Fibroblast of lung (primary cell): ENCODE measurements at places on chromosomes 6 and 20.
A peak's percentile ranks its signal among the peaks of the same experiment; 100 is the strongest.

DNA sequence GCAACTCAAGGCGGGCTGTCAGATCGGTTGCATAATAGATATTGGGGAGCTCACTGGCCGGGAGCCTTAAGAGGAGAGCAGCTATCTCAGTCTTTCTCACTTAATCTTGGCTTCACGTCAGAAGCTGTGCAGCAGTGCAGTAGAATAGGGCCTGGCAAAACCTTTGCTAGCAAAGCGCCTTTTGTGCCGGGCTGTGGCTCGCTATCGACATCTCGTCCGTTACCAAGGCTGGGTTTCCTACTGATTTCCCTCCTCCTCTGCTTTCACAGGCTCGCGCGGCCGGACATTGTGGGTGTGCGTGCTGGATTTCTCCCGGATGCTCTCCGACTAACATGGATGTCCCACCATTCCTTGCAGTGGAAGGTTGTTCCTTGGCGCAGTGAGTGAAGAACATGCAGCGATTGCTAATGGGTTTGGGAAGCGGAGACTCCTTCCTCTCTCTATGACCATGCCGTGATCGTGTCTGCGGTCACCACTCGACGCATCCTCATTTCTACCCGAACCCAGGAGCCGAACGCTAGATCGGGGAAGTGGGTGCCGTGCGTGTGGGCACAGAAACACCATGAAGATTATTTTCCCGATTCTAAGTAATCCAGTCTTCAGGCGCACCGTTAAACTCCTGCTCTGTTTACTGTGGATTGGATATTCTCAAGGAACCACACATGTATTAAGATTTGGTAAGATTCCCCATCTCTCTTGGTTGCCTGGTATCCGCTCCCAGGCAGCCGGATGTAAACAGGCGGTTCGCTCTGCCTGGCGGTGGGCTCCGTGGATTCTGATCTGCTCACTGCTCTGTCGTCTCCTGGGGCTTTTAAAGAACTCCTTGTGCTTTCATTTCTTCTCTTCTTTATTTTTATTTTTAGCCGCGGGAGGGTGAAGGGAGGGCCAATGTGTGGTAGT lies 5.5 kb downstream of the GRIK2 start:
- DNase-seq: no peak

DNA sequence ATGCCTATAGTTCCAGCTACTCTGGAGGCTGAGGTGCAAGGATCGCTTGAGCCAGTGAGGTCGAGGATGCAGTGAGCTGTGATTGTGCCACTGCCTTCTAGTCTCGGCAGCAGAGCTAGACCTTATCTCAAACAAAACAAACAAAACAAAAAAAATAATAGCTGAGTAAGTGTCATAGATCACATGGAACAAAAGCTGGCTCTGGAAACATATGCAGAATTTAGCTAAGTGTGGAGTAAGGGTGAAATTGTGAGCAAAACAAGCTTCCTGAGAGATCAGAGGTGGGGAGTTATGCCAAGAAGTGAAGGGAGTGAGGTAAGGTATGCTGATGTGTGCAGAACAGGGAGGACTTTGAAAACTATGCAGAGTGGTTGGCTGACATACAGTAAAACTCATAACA lies 18.7 kb downstream of the SGK1 start:
- peak; percentile 84 for DNase-seq

- DNase-seq: peak; percentile 2
These were observed 13.1 kb upstream of the ZSCAN9 start for GRCh38 chr6:28211840-28212509.

GRCh38 chr6:46776070-46776712 lies 17.0 kb upstream of the MEP1A start:
- DNase-seq: no peak

GRCh38 chr20:3622406-3622805 lies 40.8 kb downstream of the GFRA4 start:
- DNase-seq: no peak

DNA sequence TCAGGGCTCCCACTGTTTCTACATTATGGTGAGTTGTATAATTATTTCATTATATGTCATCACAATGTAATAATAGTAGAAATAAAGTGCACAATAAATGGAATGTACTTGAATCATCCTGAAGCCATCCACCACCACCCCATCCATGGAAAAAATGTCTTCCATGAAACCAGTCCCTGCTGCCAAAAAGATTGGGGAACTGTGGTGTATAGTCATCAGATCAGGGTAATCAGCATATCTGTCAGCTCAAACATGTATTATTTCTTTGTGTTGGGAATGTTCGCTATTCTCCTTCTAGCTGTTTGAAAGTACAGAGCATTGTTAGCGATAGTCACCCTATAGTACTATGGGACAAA lies 33.8 kb upstream of the SLC22A23 start:
- DNase-seq: no peak

DNA sequence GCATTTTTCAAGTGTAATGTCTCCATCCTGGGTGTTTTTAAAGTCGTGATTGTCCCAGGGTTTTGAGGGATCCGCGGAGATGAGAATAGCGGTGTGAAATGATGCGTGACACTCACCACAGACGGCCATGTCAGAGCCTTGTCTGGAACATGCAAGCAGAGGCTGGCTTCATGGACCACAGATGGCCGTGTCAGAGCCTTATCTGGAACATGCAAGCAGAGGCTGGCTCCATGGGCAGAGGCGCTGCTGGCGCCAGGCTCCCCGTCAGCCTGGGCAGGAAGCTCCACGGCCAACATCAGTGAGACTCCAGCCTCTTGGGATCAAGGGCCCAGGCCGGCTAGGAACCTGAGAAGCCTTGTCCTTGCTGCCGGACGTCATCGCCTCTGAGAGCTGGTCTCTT lies 7.7 kb upstream of the MRGBP start:
- DNase-seq: no peak

- DNase-seq: peak; percentile 39
These were observed 192.0 kb downstream of the PREX1 start for GRCh38 chr20:48635791-48636267.

DNA sequence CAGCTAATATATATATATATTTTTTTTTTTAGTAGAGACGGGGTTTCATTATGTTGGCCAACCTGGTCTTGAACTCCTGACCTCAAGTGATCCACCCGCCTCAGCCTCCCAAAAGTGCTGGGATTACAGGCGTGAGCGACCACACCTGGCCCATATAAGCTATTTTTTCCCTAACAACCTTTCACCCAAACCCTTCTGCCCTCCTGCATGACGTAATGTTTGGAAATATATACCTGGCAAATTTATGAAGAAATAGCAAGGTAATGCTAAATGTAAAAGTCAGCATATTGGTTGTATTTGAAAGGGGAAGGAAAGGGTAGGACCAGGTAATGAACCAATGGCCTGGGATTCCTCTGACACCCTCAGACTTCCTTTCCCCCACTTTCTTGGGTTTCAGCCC lies 325.5 kb upstream of the ARID1B start:
- no peak for DNase-seq

DNA sequence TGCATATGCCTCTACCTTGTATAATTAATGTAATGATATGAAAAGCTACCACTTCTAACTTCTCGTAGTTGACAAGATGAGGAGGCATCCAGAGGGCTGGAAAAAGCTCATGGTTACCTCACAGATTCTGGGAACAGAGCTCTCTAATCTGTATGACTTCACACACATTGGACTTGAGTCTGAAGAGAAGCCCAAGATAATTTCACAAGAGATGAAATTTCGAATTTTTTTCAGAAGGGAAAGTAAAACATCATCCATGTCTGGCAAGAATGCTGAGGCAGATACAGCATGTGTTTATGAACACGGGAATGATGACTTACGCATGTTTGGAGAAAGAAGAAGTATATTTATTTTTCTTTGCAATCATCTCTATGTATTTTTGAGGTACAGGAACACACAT lies 141.8 kb upstream of the TENT5A start:
- peak; percentile 82 for DNase-seq

GRCh38 chr20:38199501-38200390 lies 34.7 kb upstream of the TGM2 start:
- DNase-seq: peak; percentile 84

- no peak for DNase-seq
These were observed 245.3 kb downstream of the QKI start for GRCh38 chr6:163659803-163660202.

GRCh38 chr6:112990971-112991370 lies 643.8 kb downstream of the RFPL4B start:
- peak; percentile 67 for DNase-seq

DNA sequence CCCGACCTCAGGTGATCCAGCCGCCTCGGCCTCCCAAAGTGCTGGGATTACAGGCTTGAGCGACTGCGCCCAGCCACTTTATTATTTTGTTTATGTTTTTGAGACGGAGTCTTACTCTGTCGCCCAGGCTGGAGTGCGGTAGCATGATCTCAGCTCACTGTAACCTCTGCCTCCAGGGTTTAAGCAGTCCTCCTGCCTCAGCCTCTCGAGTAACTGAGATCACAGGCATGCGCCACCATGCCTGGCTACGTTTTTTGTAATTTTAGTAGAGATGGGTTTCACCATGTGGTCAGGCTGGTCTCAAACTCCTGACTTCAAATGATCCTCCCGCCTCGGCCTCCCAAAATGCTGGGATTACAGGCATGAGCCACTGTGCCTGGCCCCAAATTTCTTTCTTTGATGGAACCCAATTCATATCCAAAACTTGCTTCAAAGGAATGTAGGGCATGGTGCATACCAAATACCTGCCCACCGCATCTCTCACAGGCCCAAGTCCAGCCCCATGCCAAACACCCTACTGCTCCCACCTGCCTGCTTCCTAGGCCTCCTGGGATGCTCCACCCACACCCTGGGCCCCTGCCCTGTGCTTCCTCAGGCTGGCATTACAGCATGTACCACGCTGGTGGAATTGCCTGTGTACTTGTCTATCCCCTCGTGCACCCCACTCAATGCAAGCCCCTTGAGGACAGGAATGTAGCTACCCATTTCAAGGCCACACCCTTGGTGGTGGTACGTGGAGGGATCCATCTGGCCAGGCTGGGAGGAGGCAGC lies 4.9 kb upstream of the HMGA1 start:
- no peak for DNase-seq

GRCh38 chr6:38233161-38233791 lies 406.5 kb downstream of the BTBD9 start:
- DNase-seq: peak; percentile 76

- peak; percentile 24 for DNase-seq
These were observed 221.6 kb downstream of the LAMA2 start for GRCh38 chr6:129104560-129104959.

- DNase-seq: no peak
These were observed 80.3 kb upstream of the AFDN start for GRCh38 chr6:167746390-167746907.

DNA sequence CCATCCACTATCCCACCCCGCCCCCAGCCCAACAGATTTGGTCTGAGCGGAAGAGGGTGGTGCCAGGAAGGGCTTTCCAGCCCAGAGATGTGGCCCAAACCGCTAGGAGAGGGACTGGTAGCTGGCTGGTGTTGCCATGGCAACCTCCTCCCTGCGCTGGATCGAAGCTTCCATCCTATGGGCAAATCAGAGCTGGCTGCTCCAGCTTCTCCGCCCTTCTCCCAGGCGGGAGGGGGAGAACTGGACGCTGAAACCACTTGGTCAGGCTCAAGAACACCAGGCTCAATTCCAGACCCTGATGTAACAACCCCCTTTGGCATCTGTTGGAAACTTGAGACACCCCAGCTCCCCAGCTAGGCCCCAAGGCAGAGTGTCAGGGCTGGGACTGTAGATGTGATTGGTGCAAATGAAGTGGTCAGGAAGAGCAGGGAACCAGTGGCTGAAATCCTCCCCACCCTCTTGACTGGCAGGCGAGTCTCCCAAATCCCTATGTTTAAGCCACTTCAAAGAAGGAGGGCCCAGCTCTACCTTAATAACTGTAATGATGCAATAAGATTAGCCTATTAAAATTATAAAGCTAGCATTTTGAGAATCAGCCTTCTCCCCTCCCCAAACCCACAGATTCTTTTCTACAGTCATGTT lies 4.2 kb downstream of the RIMS4 start:
- DNase-seq: peak; percentile 34

DNA sequence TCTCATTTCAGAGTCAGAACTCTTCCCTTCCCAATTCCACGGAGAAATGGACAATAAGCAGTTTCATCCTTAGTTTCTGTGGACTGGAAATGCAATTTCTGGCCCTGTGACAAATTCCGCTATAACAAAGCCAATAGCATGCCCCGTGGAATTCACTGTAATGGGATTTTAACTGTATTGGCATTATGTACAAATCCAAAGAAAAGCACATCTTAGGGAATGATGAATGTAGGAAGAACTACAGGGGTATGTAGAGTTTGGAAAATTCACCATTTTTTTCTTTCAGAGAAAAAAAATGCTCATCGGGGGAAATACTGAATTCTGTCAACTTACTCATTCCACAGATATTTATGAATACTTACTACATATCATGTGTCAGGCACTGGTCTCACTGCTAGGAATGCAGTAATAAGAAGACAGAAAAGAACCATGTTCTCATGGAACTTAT lies 43.5 kb downstream of the KIF6 start:
- peak; percentile 62 for DNase-seq

DNA sequence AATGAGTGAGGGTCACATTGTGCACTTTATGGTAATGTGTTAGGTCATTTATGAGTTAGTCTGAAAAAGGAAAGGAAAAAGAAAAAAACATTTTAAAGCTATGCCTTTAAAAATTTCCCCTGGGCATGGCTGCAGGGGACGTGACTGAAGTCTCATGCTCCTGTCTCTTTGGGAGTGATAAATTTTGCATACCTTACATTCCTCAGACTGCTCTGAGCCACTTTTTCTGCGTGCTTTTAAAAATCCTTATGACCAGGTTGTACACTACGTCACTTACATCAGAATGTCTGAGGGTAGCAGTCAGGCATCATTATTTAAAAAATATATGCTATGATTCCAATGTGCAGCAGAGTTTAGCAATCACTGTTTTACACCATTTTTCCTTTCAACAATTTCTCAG lies 121.2 kb downstream of the RFPL4B start:
- DNase-seq: no peak

DNA sequence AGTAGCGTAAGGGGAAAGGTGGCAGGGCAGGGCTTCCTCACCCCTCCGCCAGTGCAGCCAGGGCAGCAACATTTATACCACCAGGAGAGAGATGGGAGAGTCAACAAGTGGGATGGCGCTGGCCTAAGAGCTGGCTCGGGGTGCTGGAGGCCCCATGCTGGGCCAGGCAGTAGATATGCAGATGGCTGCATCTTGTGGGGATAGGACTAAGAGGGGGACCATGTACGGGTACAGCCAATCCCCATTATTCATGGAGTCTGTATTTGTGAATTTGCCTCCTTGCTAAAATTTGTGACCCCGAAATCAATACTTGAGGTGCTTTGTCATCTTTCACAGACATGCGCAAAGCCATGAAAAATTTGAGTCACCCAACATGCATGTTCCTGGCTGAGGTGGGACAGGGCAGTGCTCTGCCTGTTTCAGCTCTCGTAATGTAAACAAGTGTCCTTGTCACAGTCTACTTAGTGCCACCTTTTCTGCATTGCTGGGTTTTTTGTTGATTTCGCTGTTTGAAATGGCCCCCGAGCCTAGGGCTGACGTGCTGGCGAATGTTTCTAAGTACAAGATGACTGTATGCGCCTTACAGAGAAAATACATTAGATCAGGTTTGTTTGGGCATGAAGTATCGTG lies 27.5 kb upstream of the TAF8 start:
- DNase-seq: no peak

DNA sequence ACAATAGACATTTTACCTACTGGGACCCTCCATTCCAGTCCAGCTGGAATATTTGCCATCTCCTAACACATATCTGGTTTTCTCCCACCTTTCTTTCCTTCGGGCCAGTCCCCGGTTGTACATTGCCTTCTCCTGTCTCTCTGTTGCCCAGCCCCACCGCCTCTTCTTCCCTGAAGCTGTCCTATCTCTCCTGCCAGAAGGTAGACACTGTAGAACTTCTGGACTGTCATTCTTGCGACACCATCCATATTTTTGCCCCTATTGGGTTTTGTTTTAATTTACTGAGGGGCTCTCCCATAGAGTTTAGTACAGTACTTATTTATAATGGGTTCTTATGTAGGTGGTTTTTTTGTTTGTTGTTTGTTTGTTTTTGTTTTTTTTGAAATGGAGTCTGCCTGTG lies 4.9 kb downstream of the PTK7 start:
- DNase-seq: no peak
